ENCODE measurements at places on chromosomes 1 and 21.

- DNase-seq = peak; percentile 18
Measured at GRCh38 chr1:24047110-24047477, 64.8 kb downstream of the MYOM3 start.

DNA sequence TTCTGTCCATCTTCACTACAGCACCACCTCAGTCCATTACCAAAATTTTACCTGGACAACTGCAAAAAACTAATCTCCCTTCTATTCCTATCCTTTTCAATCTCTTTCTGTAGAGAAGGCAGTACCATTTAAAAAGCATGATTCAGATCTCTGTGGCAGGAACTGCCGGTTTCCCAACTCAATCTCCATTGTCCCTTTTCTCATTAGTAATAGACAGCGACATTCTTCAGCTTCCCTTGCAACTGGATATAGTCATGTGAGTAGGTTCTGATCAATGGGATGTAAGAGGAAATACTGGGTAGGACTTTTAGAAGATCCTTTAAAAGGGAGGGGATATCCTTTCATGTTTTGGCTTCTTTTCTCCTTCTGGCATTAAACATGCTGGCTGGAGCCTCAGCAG lies 74.9 kb downstream of the ADCY10 start:
- DNase-seq = no peak

GRCh38 chr1:18266391-18266790 lies 158.8 kb downstream of the IGSF21 start:
- DNase-seq = no peak

DNA sequence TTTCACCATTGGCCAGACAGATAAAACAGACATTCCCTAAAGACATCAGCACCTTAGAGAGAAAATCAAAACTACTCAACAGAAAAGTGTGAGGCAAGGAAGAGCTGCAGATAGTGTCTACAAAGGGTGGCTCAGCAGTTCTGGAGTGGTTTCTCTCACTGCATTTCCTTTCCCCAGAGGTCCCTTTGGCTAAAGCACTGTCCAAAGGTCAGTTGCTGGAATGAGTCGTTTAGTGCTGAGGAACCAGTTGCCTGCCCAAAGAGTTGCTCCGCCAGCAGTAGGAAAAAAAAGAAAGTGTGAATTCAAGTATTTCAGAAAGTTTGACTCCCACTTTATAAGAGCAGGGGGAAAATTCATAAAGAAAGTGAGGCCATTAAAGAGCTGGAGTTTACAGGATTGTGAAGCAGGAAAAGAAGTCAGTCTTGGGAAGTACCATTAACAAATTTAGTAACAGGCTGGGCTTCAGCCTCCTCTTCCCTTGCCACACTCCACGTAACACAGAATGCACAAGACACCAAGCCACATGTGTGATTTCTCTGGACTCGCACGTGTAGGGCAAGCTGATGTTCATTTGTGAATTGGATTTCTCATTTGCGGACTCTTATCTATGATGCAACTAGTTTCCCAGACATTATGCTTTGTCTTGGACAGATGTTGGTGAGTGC lies 122.2 kb downstream of the RUNX1 start:
- no peak for DNase-seq

GRCh38 chr1:41427122-41427913 lies 57.2 kb downstream of the EDN2 start:
- DNase-seq = no peak

- DNase-seq = no peak
Measured at GRCh38 chr1:56630786-56631185, 14.3 kb upstream of the PRKAA2 start.

DNA sequence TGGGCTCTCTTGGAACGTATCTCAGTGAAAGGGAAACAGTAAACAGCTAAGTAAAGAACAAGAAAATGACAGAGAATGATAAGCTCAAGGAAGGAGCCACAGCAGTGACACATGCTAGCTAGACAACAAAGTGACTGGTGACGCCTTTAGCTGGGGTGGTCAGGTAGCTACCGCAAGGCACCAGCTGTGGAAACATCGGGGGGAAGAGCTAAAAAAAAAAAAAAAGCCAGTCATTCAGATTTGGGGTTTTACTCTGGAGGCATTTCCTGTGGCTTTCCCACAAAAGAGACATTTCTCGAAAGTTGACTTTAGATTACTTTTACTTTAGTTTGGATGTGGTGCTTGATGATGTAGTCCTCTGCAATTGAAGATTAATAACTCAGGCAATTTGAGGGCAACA lies 2.1 kb downstream of the FHAD1 start:
- DNase-seq = no peak

- no peak for DNase-seq
Measured at GRCh38 chr21:45436351-45437065, 31.5 kb downstream of the COL18A1 start.

DNA sequence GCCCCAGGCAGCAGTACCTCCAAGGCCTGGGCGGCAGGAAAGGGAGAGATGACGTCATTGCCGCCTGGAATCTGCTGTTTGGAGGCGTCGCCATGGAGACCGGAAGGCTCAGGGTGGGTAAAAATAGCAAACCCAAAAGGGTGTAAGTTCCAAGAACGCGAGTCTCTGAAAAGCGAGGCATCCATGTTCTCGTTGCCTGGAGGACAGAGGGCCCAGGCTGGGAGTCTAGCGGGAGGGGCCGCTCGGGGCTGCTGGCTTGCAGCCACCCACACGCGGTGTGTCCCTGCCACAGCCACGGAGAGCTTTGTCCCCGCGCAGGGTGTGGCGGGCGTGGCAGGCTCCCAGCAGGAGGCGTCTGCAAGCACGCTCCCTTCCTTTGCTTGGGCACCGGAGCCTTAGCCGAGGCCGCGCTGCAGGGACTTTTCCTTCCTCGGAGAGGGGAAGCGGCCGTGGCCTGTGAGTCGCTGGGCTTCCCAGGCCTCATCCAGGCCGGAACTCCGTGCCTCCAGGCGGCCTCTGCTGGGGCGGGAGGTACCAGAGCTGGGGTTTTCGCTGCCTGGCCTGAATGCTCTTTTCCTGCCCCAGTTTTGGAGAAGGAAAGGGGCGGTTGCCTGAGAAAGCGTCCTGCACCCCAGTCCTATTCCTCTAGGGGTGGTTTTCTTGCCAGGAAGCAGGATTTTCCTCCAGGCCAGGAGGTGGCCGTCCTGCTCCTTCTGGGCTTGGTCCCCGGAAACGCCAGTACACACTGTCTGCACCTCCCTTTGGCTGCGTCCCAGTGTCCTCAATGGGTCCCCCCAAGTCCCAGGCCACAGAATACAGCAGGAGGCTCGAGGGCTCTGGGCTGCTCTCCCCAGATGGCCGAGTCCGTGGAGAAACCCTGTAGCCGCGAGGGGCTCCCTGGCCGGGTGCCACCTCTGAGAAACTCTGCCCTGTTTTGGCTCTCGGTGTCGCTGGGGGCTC lies 15.3 kb upstream of the SKI start:
- peak; percentile 91 for DNase-seq

DNA sequence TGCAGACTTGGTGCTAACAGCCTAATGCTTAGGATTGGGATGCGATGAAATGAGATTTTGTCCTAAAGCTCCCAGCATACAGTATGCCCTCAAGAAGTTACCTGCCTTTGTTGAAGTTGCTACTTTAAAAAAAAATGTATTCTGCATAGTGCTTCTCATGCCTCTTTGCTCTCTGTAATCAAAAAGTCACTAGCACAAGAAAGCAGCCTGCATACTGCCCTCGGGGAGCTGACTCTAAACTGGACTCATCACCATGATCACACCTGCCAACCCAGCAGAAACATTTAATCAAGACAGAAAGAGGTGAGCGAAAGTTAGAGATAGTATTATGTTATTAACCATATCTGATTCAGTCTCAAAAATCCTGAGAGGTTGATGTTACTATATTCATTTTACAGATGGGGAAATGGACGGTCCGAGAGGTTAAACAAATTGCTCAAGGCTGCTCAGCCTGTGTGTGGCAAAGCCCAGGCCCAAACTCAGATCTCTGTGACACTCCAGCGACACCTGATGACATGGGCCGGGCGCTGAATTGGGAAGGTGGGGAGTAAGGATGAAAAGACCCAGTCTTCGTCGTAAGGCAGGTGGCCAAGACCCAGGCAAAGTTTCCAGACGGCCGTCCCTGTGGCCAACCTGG lies 1.1 kb downstream of the BATF3 start:
- no peak for DNase-seq
